ENCODE measurements at places on chromosomes 12 and 14. TPM values are rescaled to one million over a fixed set of nuclear protein-coding genes. Genes with fewer than 3 reads are reported as not detected.

DNA sequence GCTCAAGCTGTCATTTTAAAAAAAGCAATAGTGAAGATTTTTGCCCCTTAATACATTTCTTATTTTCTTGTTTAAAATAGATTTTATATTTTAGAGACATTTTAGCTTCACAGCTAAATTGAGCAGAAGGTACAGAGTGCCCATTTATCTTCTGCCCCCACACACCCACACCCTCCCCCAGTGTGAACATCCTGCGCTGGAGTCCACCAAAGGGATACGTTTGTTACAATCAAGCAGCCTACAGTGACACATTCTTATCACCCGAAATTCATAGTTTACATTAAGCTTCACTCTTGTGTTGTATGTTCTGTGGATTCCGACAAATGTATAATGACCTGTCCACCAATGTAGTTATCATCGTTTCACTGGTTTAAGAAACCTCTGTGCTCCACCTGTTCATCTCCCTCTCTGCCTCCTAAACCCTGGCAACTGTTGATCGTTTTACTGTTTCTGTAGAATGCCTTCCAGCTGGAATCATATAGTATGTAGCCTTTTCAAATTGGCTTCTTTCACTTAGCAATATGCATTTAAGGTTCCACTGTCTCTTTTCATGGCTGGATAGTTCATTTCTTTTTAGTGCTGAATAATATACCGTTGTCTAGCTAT, 91.0 kb upstream of the TRAF3 start:
- no peak for DNase-seq

PIWIL1 gene
- not detected for polyA plus RNA-seq

GRCh38 chr14:97282210-97283004, 485.2 kb downstream of the VRK1 start:
- no peak for DNase-seq

DNA sequence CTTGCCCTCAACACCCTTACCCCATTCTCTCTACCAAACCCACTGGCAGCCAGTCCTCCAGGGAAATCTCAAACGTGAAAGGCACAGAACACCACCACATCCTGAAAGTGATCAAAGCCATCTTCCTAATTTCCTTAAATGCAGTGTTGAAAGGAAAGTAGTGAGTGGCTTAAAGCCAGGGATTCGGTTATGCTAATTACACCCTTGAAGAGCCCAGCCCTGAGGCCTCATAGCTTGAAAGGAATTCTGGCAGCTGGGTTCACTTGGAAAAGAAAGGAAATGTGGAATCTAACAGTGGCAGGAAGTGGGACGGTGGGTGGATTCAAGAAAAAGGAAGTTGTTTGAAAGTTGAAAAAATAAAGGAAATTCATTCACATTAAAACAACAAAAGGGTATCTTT, 73.0 kb upstream of the FICD start:
- peak; percentile 42 for DNase-seq

FAM222A gene
- 5.0 TPM for polyA plus RNA-seq

- DNase-seq: no peak
These were observed 125.3 kb upstream of the ATF7IP start for GRCh38 chr12:14239935-14240872.

DNA sequence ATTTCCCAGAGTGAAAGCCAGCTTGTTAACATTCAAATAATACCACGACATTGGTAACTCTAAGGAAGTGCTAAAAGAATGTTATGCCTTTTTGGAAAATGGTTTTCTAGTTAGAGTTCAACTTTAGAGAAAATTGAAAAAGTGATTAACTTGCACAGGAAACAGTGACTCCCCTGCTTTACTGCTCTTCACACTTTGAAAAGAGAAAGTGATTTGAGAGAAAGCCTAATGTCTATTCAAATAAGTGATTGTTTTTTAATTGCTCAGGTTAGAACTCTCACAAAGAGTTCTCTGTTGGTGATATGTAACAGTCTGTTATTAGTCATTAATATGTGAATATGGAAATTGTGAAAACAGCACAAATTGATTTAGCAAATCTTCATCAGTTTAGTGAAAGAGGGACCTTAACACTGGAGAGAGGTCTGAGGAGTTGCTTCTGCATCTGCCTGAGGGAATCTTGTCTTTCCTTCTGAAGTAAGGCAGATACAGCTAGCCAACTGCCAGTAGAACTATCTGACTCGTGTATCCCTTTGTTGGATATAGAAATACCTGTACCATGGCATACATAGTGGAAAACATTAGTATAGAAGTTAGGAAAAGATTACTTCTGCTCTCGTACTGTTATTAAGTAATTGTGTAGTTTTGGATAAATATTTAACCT, 25.5 kb downstream of the ATF7IP start:
- no peak for DNase-seq

DNA sequence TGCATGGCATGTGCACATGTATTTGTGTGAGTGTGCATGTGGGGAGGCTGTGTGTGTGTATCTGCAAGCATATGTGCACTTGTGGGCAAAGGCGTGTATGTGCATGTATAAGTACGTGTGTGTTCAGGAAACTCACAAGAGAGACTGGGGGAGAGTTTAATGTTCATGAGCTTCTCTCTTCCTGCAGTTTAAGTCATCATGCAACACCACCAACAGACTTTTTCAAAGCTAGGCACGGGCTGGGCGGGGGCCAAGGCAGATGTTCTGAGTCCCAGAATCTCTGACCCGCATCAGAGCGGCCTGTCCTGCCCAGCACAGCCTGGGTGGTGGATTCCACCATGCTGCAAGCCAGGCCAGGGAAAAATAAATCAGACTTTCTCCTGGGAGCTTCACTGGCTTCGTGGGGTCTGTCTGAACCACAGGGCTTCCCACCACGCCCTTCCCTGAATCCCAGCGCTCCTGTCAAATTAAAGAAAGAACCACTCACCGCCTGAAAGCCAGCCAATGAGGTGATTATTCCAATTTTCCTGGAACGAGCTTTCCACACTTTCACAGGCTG, 75.7 kb downstream of the PITPNM2 start:
- DNase-seq: peak; percentile 38

POTEG gene
- not detected for polyA plus RNA-seq

LRRC10 gene
- polyA plus RNA-seq: not detected

DNA sequence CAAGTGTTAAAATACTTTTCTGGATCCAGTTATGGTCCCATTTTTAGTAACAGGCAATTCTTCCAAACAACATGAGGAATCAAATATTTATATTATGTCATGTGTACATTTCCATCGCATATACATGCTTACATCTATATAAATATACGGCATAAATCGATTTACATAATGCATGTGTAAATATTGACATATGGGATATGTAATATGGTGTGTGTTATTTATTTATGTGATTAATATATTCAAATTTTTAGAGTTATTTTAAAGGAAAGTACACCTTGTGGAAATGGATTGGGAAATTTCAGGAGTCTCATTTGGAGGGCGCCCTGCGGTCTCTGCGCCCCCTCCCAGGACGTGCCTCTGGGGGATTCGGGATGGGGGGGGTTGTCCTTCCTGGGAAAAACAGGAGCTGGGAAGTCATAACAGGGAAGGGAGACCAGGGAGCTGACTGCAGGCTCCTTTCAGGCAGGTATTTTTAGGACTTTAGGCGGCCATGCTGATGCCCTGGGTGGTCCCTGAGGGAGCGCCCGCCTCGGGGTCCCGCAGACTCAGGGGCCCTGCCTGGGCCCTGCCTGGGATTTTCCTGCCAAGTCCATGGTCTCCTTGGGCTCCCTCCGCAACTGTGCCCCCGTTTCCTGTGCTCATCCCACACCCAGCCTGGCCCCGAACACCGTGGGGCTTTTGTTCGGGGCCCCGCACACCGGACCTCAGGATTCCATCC, 82.7 kb upstream of the SFSWAP start:
- no peak for DNase-seq

DNA sequence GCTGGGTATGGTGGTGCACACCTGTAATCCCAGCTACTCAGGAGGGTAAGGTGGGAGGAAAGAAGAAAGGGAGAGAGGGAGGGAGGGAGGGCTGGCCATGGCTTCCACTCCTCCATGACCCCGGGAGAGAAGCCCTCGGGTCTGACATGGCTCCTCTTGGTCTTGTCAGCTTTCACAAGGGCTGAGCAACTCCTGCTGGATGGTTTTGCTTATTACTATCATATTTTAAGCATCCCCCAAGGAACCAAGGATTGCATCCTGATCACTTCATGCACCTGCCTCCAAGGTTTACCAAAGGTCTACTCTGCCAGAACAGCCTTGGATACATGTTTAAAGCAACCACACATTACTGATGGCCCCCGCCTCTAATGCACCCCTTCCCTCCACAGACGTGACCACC, 28.0 kb upstream of the NCOR2 start:
- no peak for DNase-seq
